Hepatocyte (in vitro differentiated cells): ENCODE measurements at places on chromosomes 2 and 18. TPM values are rescaled to one million over a fixed set of nuclear protein-coding genes. Genes with fewer than 3 reads are reported as not detected.

GRCh38 chr2:172207911-172208310 lies 105.2 kb upstream of the DLX2 start:
- DNase-seq, result peak; percentile 24

GRCh38 chr2:126776692-126777619 lies 121.0 kb downstream of the GYPC start:
- peak; percentile 90 for DNase-seq

DNA sequence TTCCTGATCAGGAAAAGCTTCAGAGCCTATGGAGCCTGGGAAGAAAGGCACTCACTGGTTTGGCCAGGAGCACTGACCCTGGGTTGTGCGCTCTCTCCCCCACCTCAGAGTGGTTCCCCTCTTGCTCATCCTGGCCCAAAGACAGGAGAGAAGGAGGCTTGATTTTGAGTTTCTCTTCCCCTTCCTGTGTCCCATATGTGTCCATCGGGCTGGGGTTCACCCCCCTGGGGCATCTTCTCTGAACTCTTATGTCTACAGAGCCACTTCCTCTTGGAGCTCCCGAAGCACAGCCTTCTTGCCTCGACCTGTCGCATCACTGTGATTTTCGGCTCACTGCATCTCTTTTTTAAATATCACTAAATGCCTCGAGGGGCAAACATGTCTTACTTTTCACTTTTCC lies 692.3 kb downstream of the RNF144A start:
- no peak for DNase-seq

- DNase-seq, result no peak
These were observed 154.1 kb downstream of the FHOD3 start for GRCh38 chr18:36451454-36452251.

SPC25 gene
- 4.1 and 11.2 TPM in 2 replicates for total RNA-seq

DNA sequence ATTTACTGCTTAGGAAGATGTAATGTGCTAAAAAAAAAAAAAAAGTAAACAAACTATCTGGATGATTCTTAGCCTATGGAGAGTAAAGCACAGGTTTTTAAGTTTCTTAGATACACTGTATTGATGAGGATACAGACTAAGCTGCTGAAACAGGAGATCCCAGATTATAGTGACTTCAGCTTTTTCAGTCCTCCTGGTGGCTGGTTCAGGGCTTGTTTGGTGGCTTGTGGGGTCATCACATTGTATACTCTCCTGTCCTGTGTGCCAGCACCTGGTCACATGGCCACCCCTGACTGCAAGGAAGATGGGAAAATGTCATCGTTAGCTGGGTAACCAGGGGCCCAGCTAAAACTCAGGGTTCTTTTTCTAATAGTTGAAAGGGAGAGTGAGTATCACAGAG lies 31.4 kb downstream of the RAB31 start:
- no peak for DNase-seq

GKN2 gene
- not detected in 2 replicates for total RNA-seq

C2orf66 gene
- total RNA-seq, result 0.07 TPM in 1 of 2 replicates, not detected in the other

GRCh38 chr2:17594533-17595401 lies 54.3 kb downstream of the VSNL1 start:
- no peak for DNase-seq

DNA sequence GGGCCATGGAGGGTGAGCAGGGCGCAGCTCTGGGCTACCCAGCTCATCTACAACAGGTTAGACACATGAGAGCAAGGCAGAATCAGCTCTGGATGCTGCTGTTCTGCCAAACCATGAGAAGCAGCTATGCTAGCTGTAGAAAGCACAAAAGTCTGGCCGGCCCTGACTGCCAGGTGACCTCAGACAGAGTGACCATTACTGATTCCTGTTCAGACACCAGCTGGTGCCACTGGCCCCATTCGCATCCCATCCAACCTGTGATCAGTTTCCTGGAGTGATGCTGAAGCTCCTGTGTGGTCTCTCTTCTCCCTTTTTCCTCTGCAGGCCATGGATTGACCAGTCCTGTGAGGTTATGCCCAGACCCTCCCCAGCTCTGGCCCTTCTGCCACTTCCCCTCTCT lies 14.3 kb downstream of the RBMS1 start:
- no peak for DNase-seq

- DNase-seq, result no peak
These were observed 47.9 kb upstream of the ITGAV start for GRCh38 chr2:186542002-186542401.

GRCh38 chr18:32040936-32041335 lies 22.3 kb downstream of the RNF125 start:
- no peak for DNase-seq

GRCh38 chr18:22355598-22355997 lies 62.1 kb downstream of the CTAGE1 start:
- DNase-seq, result no peak
